ENCODE measurements at places on chromosomes 1 and 21. TPM values are rescaled to one million over a fixed set of nuclear protein-coding genes. Genes with fewer than 3 reads are reported as not detected.

Gene FCRL1
- total RNA-seq = not detected

Gene NTNG1
- not detected for total RNA-seq

GRCh38 chr1:98055457-98055856 lies 134.6 kb upstream of the DPYD start:
- no peak for DNase-seq
- H3K36me3 ChIP-seq = no peaks in the 10 kb centered on the region
- H3K4me3 ChIP-seq = no peak overlapping the region
- H3K4me1 ChIP-seq = peaks cover 23% of the 10 kb centered on the region

DNA sequence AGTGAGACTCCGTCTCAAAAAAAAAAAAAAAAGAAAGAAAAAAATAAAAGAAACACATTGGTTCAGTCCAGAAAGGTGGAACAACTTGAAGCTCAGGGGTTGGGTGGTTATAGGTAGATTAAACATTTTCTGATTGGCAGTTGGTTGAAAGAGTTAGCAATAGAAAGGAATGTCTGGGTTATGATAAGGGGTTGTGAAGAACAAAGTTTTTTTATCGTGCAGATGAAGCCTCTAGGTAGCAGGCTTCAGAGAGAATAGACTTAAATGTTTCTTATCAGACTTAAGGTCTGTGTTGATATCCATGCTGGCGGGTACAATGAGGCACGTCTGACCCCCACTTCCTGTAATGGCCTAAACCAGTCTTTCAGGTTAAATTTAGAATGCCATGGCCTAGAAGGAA lies 45.0 kb upstream of the PDE9A start:
- H3K4me1 ChIP-seq = no peaks in the 10 kb centered on the region
- H3K36me3 ChIP-seq = no peaks in the 10 kb centered on the region
- H3K27ac ChIP-seq = no peak overlapping the region
- no peak overlapping the region for H3K4me3 ChIP-seq

Gene BRDT
- not detected for total RNA-seq

DNA sequence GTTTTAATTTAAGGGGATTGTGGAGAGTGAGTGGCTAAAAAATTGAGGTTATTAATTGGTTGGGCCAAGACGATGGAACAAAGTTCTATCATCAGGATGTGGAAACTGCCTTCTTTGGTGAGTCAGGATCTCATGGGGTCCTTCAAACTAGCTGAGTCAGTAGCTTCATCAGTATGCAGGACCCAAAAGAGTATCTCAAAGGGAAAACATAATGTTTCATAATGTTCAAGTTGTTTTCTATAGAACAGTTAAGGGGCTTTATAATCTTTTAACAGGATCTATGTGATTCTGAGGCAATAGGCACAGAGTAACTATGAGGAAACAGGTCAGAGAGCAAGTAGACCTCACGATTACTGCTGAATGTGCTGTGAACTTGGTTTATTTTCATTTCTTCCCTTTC lies 3.2 kb upstream of the OLFML2B start:
- no peak for DNase-seq
- H3K4me1 ChIP-seq = peaks cover 10% of the 10 kb centered on the region
- H3K27me3 ChIP-seq = no peaks in the 10 kb centered on the region
- H3K4me3 ChIP-seq = no peak overlapping the region
- no peak overlapping the region for H3K27ac ChIP-seq

GRCh38 chr1:53585129-53585528 lies 125.9 kb downstream of the DMRTB1 start:
- no peaks in the 10 kb centered on the region for H3K4me1 ChIP-seq
- no peak overlapping the region for H3K4me3 ChIP-seq
- no peak for DNase-seq
- H3K36me3 ChIP-seq = no peaks in the 10 kb centered on the region
- no peaks in the 10 kb centered on the region for H3K27me3 ChIP-seq

DNA sequence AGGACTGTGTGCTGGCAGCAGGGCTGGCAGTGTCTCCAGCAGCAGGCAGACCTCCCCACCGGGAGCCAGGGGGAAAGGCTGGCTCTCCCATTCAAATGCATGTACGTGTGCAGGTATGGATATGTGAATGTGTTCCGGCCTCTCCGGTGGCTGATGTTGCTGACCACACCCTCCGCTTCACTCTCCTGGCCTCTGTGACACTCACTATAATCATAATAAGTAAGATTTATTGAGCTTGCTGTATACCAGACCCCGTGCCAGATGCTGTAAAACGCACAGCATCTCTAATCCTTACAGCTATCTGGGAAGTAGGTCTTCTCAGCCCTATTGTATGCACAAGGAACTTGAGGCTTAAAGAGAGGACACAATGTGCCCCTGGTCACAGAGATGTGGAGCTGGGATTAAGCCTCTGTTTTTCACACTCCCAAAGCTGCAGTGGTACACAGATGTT lies 20.5 kb upstream of the ARTN start:
- H3K36me3 ChIP-seq = 0 out of 2 replicates have a peak, but pooled peaks cover 13% of the 10 kb centered on the region
- no peaks in the 10 kb centered on the region for H3K4me1 ChIP-seq
- no peaks in the 10 kb centered on the region for H3K27me3 ChIP-seq

- no peaks in the 10 kb centered on the region for H3K27me3 ChIP-seq
- no peaks in the 10 kb centered on the region for H3K36me3 ChIP-seq
- DNase-seq = no peak
- H3K4me1 ChIP-seq = no peaks in the 10 kb centered on the region
These were observed 309.1 kb upstream of the SNX7 start for GRCh38 chr1:98352378-98352777.

Gene EPHA2
- 51.0 TPM for total RNA-seq

Gene CLDN8
- not detected for total RNA-seq

GRCh38 chr1:58931756-58932155 lies 147.9 kb upstream of the JUN start:
- no peak overlapping the region for H3K4me3 ChIP-seq
- peaks cover 12% of the 10 kb centered on the region for H3K4me1 ChIP-seq
- H3K36me3 ChIP-seq = no peaks in the 10 kb centered on the region

Gene RCOR3
- total RNA-seq = 13.3 TPM

DNA sequence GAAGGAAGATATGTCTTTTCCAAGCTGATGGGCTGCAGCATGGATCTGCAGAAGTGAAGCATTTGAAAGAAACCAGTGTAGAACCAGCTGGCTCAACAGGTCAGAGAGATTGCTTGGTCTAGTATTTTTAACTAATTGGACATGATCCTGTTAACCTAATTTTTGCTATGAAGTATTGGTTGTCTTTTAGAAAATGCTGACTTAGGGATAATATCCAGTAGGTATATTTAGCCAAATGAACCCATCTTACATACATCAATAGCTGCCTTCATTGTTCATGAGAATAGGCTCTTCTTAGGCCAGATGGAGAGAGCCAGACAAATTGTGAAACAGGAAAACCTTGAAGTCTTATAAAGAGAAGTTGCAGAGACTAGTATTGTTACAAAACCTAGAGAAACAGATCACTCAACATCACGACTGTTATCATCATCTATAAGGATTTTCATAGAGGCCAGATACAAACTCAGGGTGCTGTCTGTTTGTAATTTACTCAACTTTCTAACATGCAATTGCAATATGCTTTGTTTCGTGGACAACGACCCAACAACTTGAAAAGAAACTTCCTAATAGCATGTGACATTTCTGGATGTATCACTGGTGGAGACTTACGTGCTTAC lies 148.2 kb downstream of the DISC1 start:
- H3K27me3 ChIP-seq = no peaks in the 10 kb centered on the region
- no peak for DNase-seq
- no peak overlapping the region for H3K4me3 ChIP-seq
- no peaks in the 10 kb centered on the region for H3K36me3 ChIP-seq

- H3K27me3 ChIP-seq = no peaks in the 10 kb centered on the region
- H3K27ac ChIP-seq = no peak overlapping the region
- no peak for DNase-seq
- no peaks in the 10 kb centered on the region for H3K4me1 ChIP-seq
- no peak overlapping the region for H3K4me3 ChIP-seq
These were observed 125.1 kb upstream of the KCND3 start for GRCh38 chr1:112114540-112114939.

GRCh38 chr1:227654858-227655752 lies 80.0 kb downstream of the JMJD4 start:
- peaks cover 19% of the 10 kb centered on the region for H3K36me3 ChIP-seq
- no peak for DNase-seq
- H3K27ac ChIP-seq = no peak overlapping the region
- no peaks in the 10 kb centered on the region for H3K27me3 ChIP-seq
- no peak overlapping the region for H3K4me3 ChIP-seq
- no peaks in the 10 kb centered on the region for H3K4me1 ChIP-seq

DNA sequence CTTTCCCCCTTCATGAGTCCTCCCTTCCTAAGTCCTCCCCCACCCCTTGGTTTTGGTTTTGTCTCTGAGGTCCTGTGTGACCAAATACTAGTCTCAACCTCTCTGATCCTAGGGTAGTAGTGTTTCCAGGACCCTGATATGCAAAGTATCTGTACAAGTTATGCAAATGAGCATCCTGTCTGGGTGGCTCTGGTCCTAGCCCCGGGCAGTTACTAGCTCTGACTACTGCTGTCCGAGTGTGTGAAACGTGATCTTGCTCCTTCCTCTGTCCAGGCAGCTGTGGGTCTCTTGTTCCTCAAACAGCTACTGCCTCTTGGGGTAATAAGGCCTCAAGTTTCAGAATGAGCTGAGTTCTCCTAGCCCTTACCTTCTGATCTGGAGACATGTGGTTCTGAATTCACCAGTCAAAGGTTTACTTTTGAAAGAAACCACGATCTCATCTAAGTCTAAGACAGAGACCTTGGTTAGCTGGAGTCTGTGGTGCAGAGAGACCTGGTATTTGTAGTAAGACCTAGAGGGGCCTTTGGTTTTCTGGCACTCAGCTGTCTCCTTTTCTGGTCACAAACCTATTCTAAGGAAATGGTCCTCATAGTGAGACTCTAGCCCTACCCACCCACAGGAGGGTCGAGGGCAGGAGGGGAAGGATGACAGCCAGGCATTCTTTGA lies 31.0 kb upstream of the IL19 start:
- peaks cover 26% of the 10 kb centered on the region for H3K36me3 ChIP-seq
- no peak overlapping the region for H3K27ac ChIP-seq
- no peaks in the 10 kb centered on the region for H3K27me3 ChIP-seq
- DNase-seq = no peak
- peaks cover 14% of the 10 kb centered on the region for H3K4me1 ChIP-seq

Gene GNG4
- 4.2 TPM for total RNA-seq

- H3K27ac ChIP-seq = peak overlapping the region; percentile 90
- H3K4me3 ChIP-seq = no peak overlapping the region
- DNase-seq = peak; percentile 98
- no peaks in the 10 kb centered on the region for H3K27me3 ChIP-seq
- H3K4me1 ChIP-seq = peaks cover 79% of the 10 kb centered on the region
These were observed 36.6 kb downstream of the PLXNA2 start for GRCh38 chr1:208207388-208208131.

Gene C1QA
- not detected for total RNA-seq

Gene OLFML3
- total RNA-seq = 55.2 TPM
